Activated CD8-positive, alpha-beta memory T cell treated with anti-CD3 and anti-CD28 coated beads for 1 hour (primary cell): ENCODE measurements at places on chromosomes 12 and 14.

GRCh38 chr12:121121805-121122204 lies 10.9 kb upstream of the P2RX7 start:
- no peak for DNase-seq

GRCh38 chr14:96584199-96584906 lies 82.2 kb downstream of the PAPOLA start:
- DNase-seq: no peak

GRCh38 chr12:83634726-83635267 lies 948.1 kb downstream of the TMTC2 start:
- no peak for DNase-seq

DNA sequence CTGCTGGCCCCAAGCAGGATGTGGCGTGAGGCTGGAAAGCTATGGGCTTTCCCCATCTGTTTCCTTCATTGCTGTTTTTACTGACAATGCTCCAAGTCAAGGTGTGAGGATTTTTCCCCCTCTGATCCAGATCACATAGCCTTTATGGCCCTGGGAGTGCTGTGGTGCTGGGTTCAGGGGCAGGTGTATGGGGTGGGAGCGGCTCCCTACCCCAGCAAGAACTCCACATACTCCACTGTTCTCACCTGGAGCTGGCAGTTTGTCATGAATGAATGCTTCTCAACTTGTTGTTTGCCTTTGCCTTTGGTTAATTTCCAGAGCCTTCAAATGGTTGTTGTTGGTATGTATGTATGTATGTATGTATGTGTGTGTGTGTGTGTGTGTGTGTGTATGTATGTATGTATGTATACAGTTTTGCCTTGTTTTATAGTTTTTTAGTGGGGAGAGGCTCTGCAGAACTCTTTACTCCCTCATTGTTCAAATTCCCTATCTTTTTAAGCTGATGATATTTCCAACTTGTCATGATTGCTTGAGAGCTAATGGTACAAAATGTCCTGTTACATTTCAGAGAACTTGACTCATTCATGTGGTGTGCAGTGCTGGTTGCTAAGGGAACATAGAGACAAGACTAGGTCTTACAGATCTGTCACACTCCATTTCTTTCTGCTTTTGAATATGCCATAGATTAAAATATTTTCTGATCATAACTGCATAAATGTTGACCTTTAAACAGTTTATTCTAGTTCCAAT lies 36.6 kb upstream of the ASPG start:
- no peak for DNase-seq

- no peak for DNase-seq
These were observed 38.3 kb downstream of the SLC6A15 start for GRCh38 chr12:84874125-84874824.

DNA sequence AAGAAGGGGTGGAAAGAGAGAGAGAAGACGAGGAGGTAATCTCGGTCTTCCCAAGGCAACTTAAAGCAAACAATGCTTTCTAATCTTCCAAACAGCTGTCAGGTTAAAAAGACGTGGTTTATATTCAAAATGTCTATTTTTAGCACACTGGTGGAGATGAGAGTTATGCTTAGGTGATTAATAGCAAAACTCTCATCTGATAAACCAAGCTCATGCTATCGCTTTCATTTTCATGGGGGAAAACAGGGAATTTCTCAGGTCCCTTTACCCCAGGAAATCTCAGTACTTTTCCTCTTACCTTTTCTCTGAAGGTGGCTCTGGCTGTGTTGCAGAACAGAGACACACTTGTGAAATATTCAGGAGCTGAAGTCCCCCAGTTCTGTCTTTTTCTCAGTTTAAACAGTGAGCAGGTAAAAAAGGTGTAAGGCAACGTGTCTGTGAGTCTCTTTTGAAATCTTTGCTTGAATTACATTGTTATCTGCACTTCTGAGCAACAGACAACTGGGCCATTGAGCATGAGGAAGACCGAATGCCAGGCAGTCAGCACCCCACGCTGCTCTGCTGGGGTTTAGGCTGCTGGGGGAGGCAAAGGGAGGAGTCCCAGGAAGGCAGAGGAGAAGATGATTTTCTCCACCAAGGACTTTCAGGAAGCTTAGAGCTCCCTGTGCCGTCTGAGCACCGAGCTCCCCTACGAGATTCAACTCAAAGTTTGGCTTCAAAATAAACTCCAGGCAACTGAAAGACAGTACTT lies 759.3 kb downstream of the BCL11B start:
- DNase-seq: no peak

DNA sequence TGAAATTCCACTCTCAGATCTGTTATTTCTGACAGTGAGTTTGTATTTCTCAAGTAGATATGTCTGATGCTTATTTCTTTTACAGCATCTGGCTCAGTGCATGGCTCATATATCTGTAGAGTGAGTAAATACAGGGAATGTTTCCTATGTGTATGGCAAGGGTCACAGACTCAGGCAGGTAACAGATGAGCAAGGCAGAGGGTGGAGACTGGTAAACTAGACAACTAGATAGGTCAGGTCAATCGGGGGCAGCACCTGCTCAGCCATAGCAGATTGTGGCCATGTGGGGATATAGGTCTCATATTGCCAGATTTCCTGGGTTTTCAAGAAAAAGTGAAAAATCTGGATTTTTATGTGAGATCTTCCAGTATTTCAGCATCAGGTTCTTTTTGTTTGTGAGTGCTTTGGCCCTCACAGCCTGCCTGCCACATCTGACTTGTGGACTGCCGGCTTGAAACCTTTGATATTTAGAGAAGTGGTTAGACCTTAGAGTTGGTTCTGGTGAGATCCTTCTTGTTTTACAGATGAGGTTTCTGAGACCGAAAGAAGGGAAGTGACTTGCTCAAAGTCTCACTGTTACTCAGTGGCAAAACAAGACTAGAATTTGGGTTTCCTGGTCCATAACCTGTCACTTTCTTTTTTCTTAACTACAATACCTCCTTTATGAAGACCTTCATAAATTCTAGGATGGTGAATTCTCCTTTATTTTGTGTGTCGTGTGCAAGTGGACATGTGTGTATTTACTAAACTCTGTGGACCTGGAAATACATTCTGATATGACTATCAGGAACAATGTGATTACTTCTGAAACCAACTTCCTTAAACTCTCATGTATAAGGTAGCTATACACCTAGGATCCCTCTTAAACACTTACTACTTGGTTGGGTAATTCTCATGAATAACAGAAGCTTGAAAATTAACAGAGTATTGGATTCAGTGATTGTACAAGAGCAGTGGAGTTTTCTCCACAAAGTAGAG lies 34.4 kb downstream of the PROX2 start:
- peak; percentile 4 for DNase-seq
